ENCODE measurements at places on chromosomes 1 and 21.

DNA sequence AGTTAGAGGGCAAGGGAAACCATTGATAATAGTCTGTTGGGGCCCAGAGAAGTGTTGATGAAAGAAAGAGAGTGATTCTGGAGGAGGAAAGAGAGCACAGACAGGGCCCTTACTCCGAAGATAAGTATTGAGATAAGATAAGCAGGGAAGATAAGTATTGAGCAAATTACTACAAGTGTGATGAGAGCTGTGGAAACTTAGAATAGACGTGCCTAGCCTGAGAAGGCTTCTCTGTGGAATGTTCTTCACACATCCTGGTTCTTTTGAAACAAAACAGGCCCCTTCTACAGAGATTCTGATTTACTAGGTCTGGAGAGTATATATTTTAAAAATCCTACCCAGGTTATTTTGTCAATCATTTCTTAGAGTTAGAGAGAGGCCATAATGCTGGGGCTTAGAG is 26.4 kb downstream of the FNBP1L start:
- no peak for DNase-seq

DNA sequence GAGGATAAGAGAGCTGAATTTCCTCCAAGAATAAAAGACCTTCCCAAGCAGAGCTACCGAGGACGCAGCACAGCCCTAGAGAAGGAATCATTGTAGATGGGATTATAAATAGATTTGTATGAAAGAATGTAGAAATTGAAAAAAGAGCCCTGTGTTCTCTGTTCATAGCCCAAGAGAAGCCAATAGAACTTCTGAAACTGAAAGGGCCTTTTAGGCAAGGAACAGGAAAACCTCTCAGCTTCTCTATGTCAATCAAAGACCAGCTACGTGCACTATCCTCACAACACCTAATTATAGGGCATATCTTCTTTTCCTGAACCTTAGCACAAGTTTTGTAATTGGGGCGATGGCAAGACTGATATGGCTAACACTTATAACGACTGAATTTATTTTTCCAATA is 192.4 kb upstream of the RNPC3 start:
- DNase-seq: no peak

DNA sequence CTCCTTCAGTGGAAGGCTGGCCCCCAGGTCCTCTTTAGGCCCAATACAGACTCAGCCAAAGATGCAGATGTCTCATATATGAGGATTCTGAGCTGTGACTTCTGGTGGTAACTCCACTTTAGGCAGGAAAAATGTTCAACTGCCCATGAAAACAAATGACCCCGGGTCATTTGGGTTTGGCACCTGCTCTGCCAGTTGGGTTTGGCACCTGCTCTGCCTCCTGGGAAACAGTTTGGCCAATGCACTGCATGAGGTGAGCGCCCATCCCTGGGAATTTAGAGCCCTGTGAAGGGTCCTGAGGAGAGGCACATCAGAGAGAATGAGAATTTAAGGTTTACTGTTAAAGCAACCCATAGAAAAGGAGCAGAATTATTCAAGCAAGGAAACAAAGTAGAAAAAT is 45.3 kb downstream of the B3GALT5 start:
- DNase-seq: no peak

- no peak for DNase-seq
These were observed 12.0 kb upstream of the CCDC190 start for GRCh38 chr1:162872981-162873380.

DNA sequence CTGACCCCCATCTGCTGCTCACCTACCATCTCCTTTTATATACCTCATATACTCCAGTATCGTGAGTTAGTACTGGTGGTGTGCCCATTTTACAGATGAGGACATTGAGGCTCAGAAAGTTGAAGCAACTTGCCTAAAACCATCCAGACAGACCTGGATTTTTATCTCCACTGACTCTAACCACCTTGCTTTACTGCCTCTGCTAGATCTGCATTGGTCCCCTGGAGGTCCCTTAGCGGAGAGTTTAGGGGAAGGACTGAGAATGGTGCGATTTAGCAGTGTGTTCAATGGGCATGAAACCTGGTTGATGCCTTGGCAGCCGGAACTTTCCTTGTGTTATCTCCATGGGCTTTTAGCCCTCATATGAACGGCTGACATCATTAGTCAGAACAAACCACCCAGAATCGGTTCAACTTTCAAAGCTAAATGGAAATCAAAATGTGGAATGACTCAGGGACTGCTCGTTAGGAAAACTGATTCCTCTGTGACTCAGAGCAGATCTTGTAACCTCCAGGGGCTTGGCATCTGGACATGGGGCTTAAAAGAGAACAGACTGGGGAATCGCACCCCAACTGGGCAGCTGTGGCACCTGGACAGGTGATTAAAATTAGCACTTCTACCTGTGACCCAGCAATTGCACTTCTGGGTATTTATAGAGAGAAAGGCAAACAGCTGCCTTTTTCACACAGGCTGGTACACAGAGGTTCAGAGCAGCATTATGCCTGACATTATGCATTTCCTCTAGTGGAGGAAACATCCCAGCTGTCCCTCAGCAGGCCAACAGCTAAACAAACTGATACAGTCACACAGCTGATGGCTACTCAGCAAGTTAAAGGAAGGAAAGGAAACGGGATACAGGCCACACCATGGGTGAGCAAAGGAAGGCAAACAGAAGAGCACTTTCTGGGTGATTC is 25.3 kb downstream of the TMEM51 start:
- no peak for DNase-seq
